Endothelial cell (in vitro differentiated cells): ENCODE measurements at places on chromosomes 4 and X.

DNA sequence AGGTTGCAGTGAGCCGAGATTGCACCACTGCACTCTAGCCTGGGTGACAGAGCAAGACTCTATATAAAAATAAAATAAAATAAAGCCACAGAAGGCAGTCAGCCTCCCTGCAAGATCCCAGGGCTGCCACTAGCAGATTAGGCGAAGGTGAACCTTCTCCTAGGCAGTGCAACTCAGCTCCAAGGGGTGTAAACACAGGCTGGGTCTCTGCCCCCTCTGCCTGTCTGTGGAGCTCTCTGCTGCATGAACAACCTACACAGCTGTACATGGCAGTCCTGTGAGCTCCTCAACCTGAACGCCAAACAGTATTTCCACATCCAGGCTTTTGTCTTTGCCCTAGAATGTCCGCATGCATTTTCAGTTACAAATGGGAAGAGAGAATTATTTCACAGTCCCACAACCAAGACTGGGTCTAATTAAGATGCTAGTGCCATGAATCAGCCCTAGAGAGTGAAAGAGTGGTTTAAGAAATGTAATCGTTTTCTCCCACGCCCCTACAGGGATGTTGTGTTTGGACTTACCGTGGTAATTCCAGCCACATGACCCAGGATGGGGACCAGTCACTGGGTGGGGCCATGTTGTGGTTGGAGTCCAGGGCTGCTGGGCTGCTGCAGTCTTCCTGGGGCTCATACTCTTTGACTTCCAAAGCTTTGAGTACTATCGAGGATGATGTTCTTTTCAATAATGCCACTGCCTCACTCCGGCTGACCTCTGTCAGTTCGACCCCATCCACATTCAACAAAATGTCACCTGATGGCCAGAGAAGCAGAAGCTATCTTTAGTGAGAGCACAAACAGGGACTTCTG, 99.0 kb downstream of the FIP1L1 start:
- DNase-seq = no peak

DNA sequence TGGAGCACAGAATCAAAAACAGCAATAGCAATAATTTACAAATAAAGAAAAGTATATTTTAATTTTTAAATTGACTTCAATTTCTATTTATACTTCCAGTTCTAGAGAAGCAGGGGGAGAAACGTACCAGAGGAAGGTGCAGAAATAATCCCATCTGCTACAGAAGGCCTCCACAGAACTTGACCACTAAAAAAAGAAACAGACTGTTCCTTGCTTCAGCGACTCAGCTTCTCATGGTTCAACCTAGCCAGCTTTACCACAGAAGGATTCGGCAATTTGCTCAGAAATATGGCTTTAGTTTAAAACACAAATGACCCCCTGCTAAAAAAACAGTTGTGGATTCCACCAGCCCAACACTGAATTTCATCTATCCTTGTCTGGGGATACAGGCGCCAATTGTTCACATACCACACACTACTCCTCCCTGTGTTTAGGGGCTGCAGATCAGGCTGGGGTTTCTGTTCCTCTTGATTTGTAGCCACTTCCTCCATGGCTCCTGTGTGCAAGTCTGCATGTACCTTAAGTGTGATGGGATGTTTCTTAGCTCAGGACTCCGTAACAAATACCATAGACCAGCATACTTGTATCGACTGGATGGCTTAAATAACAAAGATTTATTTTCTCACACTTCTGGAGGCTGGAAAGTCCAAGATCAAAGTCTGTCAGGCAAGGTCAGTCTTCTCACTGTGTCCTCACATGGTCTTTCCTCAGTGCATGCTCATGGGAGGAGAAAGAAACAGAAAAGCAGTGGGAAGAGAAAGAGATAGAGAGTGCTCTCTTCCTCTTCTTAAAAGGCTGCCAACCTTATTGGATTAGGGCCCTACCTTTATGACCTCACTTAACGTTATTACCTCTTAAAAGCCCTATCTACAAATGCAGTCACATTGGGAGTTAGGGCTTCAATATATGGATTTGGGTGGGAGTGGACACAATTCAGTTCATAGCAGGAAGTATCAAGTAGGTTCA, 79.1 kb downstream of the AMOT start:
- no peak for DNase-seq

DNA sequence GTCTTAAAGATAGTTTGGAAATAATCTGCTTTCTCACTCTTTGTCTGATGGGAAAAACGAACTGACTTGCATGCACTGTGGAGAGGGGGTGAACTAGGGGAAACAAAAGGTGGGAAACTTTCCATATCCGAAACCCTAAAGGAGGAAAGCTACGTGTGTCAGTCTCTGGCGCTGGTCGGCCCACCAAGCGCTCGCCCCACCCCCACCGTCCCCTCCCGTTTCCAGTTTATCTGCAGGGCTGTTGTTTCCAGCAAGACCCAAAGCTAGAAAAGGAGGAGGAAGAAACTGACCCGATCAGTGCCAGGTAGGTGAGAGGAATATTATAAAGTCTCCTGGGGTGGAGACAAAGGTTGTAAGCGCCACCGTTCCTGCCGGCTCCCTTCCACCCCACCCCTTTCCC, 552 bp downstream of the TCEAL9 start:
- peak; percentile 15 for DNase-seq

DNA sequence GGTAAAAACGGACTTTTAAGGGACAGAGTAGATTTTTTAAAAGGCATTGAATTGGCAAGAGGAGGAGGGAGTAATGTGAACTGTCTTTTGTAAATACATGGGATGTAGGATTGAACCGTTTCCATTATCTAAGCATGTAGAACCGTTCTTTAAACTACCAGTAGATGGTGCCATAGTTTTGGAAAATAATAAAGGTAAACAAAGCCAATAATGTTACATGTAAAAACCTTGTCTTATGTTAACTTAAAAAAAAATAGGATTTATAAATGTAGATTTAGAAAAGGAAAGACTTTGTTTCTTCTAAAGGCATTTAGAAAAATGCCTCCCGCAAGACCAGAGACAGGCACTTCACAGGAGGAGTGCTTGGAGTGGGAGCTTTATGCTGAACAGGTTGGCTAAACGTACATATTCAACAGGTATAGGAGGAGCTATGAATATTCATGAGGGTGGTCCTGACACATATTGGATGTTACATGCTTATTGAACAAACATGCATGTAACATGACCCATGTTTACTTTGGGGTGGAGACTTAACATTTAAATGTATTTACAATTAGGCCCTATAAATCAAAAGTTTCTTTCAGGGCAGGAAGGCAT, 45.5 kb upstream of the FAM241A start:
- no peak for DNase-seq

DNA sequence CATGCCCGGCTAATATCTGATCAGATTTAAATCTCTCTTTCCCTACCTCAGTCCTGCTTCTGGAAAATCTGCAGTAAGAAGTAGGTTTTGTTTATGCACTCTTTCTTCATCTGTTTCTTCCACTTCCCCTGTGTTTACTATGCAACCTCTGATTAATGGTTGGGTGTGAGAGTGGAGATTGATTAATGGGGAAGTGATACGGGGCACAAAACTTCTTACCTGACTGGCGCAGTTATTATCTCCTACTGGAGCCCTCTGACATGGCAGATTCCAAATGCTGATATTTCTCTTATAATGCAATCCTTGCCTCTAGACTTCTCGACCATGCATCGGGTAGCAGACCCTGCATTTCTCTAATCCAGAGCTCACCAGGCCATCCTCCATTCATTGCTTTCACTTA, 60.2 kb upstream of the HPGD start:
- no peak for DNase-seq

GRCh38 chr4:173519111-173520101, 10.6 kb downstream of the HAND2 start:
- no peak for DNase-seq

GRCh38 chr4:8225706-8226443, 26.8 kb downstream of the SH3TC1 start:
- no peak for DNase-seq

DNA sequence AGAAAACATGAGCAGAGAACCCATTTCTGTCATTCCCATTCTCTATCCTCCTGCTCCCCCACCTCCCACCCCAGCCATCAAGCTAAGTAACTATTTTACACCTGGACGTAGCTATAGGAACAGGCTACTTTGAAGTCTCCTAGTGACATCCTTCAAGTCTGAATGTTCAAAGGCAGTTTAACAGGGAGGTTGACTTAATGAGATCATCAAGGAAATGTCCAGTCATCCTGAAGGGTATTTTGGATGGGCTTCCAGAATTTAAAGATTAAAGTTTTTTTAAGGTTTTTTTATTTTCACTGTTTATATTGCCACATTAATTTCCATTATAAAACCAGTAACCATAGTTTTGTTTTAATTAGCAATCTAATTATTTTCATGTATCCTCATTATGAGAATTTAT, 41.1 kb downstream of the HPF1 start:
- DNase-seq = no peak

DNA sequence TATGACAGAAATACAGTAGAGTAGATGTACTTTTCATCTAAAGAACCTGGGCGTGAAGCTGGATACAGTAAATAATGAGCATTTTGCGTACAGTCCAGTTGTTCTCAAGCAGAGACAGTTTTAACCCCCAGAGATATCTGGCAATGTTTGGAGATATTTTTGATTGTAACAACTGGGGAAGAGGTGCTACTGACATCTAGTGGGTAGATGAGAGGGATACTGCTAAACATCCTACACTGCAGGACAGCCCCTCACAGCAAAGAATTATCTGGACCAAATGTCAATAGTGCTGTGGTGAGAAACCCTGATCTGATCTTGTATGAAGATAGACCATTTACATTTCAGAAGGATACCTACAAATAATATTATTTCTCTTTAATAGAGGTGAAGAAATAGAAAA, 200.2 kb upstream of the FAM47A start:
- no peak for DNase-seq

- DNase-seq = no peak
Observed at GRCh38 chr4:141046255-141046654, 87.0 kb downstream of the RNF150 start.

DNA sequence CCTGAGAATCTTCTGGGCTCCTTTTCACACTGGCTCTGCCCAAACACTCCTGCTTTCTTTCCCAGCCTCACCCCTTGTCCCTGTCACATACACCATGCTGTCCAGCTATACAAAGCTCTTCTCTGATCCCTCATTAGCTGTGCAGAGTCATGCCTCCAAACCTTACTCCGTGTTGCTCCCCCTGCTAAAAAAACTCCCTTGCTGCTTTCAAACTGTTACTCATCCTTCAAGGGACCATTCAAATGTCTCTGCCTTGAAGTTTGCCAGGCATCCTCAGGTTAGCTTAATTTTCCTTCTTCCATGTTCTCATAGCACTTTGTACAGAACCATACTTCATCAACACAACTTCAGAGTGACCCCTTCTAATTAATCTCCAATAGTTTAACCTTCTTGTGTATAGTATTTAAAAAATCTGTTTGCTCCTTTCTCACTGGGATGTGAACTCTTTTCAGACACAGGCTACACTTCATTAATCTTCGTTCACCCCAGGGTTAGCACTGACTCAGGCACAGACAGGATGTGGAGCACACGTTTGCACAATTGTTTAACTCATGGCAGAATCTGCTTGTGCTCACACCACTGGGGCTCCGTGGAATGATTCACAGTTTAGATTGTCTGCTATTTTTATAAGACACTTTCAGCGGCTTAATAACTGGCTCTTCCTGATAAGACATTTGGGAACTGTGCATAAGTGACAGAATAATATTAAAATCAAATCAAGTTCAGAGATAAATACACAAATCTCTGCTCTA, 21.4 kb upstream of the SEL1L3 start:
- DNase-seq = no peak

DNA sequence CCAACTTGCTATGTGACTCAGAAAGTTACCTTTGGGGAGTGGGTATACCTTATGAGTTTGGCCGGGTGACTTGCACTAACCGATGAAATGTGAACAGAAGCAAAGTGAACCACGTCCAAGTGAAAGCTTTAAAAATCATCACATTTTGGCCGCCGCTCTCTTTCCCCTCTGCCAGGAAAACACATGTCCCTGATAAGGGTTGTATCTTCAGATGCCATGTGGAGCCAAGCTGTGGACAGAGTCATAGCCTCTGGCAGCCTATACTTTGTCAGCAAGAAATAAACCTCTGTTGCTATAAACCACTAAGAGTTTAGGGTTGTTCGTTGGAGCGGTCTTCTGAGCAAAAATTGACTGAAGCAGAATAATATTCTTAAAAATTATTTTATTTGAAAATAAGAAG, 92.3 kb downstream of the PRDM5 start:
- no peak for DNase-seq

- no peak for DNase-seq
Observed at GRCh38 chrX:100194082-100194775, 215.8 kb downstream of the PCDH19 start.

GRCh38 chr4:182975806-182976205, 58.6 kb upstream of the DCTD start:
- no peak for DNase-seq
